Small intestine (tissue), 16 donors: ENCODE measurements at places on chromosomes 1 and 21.
A peak's percentile ranks its signal among the peaks of the same experiment; 100 is the strongest.

GRCh38 chr1:233981042-233981675 is 76.7 kb downstream of the SLC35F3 start:
- H3K36me3 ChIP-seq: no peaks in the 10 kb centered on the region
- H3K4me3 ChIP-seq: no peak overlapping the region
- no peaks in the 10 kb centered on the region for H3K4me1 ChIP-seq
- H3K27me3 ChIP-seq: peaks cover 2% of the 10 kb centered on the region
- DNase-seq: no peak

GRCh38 chr1:22651941-22652856 is 837 bp upstream of the C1QB start:
- H3K27me3 ChIP-seq: peaks cover 23% of the 10 kb centered on the region
- no peaks in the 10 kb centered on the region for H3K36me3 ChIP-seq
- no peaks in the 10 kb centered on the region for H3K4me1 ChIP-seq
- no peak for DNase-seq
- H3K4me3 ChIP-seq: no peak overlapping the region
- no peak overlapping the region for H3K27ac ChIP-seq

- no peak for DNase-seq
- H3K27me3 ChIP-seq: no peaks in the 10 kb centered on the region
- peak overlapping the region; percentile 69 for H3K27ac ChIP-seq
- peaks cover 7% of the 10 kb centered on the region for H3K4me1 ChIP-seq
Measured at GRCh38 chr1:61184714-61185106, 102.3 kb downstream of the NFIA start.

- no peaks in the 10 kb centered on the region for H3K27me3 ChIP-seq
- no peak for DNase-seq
- no peaks in the 10 kb centered on the region for H3K36me3 ChIP-seq
- H3K4me3 ChIP-seq: no peak overlapping the region
- H3K27ac ChIP-seq: no peak overlapping the region
Measured at GRCh38 chr1:196467230-196467925, 140.9 kb downstream of the KCNT2 start.

- no peaks in the 10 kb centered on the region for H3K27me3 ChIP-seq
- peaks cover 2% of the 10 kb centered on the region for H3K36me3 ChIP-seq
- DNase-seq: peak; percentile 62
- no peak overlapping the region for H3K4me3 ChIP-seq
- no peaks in the 10 kb centered on the region for H3K4me1 ChIP-seq
- no peak overlapping the region for H3K27ac ChIP-seq
Measured at GRCh38 chr1:158087320-158087927, 93.3 kb upstream of the CD1D start.

GRCh38 chr1:54167422-54168139 is 14.8 kb upstream of the CDCP2 start:
- no peak overlapping the region for H3K4me3 ChIP-seq
- no peaks in the 10 kb centered on the region for H3K27me3 ChIP-seq
- no peak for DNase-seq
- H3K36me3 ChIP-seq: no peaks in the 10 kb centered on the region
- no peak overlapping the region for H3K27ac ChIP-seq

DNA sequence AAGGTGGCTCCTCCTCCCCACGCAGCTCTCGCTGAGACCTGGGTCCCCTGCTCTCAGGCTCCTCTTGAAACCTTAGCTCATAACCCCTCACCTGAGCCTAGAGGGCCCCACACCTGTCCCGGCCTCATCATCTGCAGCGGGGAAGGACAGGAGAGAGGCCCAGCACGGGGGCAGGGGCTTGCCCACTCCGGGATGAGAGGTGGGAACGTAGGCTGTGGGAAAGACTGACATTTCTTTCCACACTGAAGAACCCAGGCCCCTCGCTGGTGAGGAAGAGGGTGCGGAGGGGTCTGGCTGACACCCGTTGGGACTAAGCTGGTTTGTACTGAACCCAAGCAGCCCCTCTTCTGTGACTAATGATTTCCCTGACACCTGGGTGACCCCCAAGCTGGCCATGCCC is 14.0 kb upstream of the NES start:
- DNase-seq: no peak
- peaks cover 3% of the 10 kb centered on the region for H3K4me1 ChIP-seq
- no peaks in the 10 kb centered on the region for H3K36me3 ChIP-seq
- no peak overlapping the region for H3K4me3 ChIP-seq

GRCh38 chr1:182723200-182723599 is 38.8 kb upstream of the RGS8 start:
- H3K27me3 ChIP-seq: no peaks in the 10 kb centered on the region
- H3K4me1 ChIP-seq: no peaks in the 10 kb centered on the region
- H3K27ac ChIP-seq: no peak overlapping the region
- no peaks in the 10 kb centered on the region for H3K36me3 ChIP-seq
- H3K4me3 ChIP-seq: no peak overlapping the region

DNA sequence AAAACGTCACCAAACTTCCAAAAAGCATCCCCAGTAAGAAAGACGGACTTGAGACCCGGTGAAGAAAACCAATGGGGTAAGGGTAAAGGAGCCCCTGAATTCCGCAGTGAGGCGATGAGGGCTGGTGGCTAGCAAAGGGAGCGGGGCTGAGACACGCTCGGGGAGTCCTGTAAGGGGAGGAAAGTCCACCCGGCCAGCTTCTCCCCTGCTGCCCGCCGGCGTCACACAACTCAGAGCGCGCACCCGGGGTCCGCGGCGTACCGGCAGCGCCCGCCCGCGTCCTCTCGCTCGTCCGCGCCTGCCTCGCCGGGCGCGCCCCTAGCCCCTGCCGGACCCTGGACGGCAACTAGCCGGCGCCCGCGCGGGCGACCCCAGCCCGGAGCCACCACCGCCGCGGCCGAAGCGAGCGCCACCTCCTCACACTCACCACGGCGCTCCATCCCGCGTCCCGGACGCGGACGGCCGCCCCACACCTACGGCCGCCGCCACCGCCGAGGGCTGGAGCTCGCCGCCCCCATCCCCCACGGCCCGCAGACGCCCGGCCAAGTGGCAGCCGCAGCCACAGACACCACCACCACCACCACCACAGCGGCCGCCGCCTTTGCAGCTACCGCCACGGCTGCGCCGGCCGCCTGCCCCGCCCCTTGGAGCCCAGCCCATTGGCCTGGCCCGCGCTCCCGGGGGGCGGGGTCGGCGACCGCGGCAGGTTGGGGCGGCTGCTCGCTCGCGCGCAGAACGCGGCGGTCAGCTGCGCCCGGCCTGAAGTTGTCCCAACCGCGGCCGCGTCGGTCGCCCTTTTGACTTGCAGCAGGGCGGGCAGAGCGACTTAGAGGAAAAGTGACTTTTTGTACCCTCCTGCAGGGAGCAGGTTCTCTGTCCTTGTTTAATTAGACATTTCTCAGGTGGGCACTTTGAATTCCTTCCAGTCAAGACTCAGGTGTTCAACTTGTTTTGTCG is 10.0 kb upstream of the ARHGAP29 start:
- H3K4me3 ChIP-seq: peak overlapping the region; percentile 67
- no peaks in the 10 kb centered on the region for H3K36me3 ChIP-seq

DNA sequence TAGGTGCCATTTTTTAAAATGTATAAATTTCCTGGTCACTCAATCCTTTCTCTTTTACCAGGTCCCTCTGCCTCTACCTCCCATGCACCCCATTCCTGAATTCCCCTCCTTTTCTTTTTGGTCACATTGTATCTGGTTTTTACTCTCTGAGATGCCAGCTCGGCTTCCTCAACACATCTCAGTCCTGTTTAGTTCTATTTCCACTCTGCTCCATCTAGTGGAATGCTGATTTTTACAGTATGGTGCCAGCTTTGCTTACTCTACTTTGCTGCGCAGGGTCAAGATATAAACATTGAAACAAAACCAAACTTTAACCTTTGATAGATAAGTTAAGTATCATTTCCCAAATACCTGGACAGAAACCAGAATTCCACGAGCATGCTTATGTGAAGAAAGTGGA is 96.0 kb downstream of the ESRRG start:
- H3K36me3 ChIP-seq: no peaks in the 10 kb centered on the region
- H3K4me1 ChIP-seq: no peaks in the 10 kb centered on the region
- no peaks in the 10 kb centered on the region for H3K27me3 ChIP-seq
- no peak overlapping the region for H3K27ac ChIP-seq

DNA sequence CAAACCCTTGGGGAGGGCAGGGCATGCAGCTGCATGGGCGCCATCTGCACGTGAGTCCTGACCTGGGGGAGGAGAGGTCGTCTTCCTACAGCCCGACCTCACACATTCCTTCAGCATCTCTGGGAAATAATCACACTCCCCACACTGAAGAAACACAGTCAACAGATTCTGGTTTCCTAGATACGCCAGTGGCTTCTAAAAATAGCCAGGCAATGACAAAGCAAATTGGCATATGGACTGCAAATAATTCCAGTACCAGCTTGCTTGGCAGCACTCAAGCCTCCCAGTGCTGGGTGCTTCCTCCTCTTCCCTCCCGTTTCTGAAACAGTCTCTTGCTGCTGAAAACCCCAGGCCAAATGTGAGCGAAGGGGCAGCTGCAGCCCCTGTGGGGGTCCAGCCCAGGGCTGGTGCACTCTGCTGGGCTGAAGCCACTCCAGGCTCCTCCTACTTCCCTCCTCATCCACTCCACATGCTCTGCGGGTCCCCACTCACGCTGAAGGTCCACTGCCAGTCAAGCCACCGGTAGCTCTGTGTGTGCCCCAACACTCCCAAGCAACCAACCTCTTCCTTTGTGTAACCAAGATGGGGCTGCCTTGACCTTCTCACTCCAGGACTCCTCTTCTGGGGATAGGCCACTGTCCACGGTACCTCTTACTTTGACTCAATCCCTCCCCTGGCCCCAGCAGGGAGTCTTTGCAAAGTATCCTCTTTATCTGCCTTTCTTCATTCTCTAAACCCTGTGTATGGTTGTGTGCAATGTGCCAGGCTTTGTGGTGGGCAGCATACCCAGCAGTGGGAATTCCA is 69.0 kb downstream of the KCND3 start:
- no peaks in the 10 kb centered on the region for H3K27me3 ChIP-seq
- no peak overlapping the region for H3K4me3 ChIP-seq
- H3K4me1 ChIP-seq: no peaks in the 10 kb centered on the region
- peak; percentile 11 for DNase-seq
- H3K27ac ChIP-seq: no peak overlapping the region
